ENCODE measurements at places on chromosomes 6 and 20. TPM values are rescaled to one million over a fixed set of nuclear protein-coding genes. Genes with fewer than 3 reads are reported as not detected.

GRCh38 chr20:39155971-39156370, 193.8 kb downstream of the DHX35 start:
- DNase-seq = no peak

DNA sequence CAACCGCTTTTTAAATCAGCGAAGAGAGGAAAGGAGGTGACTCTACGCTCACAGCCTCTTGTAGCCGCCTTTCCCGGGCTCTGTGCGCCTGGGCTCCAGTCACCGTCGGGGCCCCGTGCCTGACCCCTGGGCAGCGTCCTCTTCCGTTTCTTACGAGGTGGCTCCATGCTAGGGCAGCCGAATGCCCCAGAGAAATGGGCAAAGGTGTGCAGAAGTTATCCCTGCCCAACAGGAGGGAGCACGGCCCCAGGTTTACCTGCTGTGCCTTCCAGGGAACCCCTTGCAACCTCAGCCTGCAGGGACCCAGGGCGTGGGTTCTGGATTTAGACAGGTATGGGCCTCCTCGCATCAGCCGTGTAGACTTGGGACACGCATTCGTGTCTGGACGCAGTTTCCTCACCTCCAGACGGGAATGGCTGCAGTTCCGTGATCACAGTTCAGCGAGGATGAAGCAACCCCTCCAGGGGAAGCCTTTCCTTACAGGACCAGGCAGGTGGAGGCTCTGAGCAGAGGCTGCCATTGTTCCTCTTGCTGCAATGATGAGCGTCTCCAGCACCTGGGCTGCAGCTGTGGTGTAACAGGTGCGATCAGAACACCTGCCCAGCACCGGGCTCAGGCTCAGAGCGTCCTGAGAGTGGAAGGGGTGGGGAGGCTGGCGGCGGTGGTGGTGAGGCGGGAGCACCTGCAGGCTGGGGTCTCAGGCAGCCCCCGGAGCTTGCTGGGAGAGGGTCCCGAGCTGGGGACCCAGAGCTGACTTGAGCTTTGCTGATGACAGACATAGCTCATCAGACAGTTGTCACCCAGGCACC, 81.3 kb upstream of the BHLHE23 start:
- peak; percentile 55 for DNase-seq

- no peak for DNase-seq
Observed at GRCh38 chr6:127392301-127392700, 48.9 kb upstream of the ECHDC1 start.

DNA sequence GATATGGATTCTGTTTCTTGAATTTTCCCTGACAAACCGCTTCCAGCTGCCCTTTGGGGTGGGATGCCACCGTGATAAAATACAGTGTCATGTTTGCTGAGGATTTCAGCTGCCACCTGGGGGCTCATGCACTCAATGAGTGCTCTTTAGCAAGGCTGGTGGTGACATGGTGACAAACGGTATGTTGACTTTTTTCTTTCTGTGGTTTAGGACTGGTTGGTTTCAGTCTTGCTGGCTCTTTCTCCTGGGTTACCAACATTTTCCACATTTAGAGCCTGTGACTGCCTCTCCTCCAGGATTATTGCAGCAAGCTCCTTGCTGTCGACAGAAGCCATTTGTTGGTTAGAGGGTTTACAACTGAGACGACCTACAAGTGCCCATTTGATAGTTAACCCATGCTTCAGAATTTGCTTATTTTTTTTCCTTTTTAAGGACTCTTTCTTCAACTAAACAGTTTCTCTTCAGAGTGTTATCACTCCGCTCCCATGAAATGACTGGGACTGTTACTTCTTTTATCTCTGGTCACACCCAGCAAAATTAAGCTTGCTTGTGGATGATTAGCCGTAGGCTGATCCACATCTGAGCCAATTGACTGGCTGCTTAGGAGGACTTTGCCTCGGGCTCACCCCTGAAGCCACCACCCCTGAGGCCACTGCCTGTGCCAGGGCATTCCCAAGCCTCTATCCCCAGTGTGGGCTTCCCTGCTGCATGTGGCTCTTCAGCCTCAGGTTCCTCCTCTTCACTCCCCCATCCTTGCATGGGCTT, 48.4 kb upstream of the CDYL start:
- DNase-seq = no peak

Gene BMP6
- polyA plus RNA-seq = 4.4 TPM

Gene AHCY
- polyA plus RNA-seq = 53.0 TPM

All from aorta (tissue), 5 donors.